Suppressor macrophage (primary cell): ENCODE measurements at places on chromosomes 5 and 9.
A peak's percentile ranks its signal among the peaks of the same experiment; 100 is the strongest.

- DNase-seq, result no peak
Measured at GRCh38 chr9:134502809-134503211, 138.8 kb upstream of the COL5A1 start.

GRCh38 chr9:85016384-85017006 lies 347.0 kb downstream of the NTRK2 start:
- no peak for DNase-seq

DNA sequence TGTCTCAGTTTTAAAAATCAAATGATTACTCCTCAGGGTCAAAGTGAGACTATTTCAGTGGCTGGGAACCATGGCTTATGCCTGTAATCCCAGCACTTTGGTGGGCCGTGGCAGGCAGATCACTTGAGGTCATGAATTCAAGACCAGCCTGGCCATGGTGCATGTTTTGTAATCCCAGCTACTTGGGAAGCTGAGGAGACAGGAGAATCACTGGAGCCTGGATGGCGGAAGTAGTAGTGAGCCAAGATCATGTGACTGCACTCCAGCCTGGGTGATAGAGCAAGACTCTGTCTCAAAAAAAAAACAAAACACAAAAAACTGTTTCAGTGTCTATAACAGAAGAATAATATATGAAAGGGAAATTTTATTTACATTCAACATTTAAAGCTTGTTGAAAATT lies 182.9 kb downstream of the ARHGEF28 start:
- no peak for DNase-seq

- DNase-seq, result no peak
Measured at GRCh38 chr9:5448016-5448415, 2.3 kb upstream of the CD274 start.

DNA sequence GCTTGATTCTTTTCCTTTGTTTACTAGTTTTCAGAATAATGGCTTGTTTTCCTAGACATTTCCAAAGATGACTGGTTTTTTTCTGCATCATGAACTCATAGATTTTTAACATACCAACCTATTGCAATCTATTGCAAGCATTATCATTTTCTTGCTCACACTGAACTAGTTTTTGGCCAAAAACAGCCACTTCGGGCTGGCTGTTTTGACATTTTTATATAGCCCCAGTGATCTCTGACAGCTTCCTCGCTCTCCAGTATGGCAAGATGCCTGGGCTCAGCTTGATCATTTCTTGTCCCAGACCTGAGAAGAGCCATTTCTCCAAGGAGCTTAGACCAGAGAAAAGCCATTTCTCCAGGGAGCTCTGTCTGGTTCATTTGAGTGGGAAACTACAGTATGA lies 94.3 kb upstream of the MAMDC2 start:
- no peak for DNase-seq

GRCh38 chr9:3650994-3651622 lies 125.3 kb upstream of the RFX3 start:
- no peak for DNase-seq

DNA sequence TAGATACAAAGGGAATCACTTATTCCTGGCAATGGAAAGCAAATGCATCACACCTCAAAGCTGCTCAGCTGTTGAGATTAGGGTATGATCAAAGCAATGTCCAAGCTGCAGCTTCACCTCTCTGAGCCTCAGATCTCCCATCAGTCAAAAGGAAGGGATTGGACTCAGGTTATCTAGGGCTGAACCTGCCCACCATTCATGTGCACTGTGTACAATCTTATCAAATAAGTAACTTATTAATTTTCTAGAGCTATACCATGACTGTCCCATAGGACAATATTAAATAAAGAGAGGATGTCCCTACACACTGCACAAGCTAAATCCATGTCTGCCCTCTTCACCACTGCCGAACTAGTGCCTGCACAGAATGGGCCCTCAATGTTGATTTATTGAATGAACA lies 127.0 kb downstream of the HSD17B3 start:
- no peak for DNase-seq

DNA sequence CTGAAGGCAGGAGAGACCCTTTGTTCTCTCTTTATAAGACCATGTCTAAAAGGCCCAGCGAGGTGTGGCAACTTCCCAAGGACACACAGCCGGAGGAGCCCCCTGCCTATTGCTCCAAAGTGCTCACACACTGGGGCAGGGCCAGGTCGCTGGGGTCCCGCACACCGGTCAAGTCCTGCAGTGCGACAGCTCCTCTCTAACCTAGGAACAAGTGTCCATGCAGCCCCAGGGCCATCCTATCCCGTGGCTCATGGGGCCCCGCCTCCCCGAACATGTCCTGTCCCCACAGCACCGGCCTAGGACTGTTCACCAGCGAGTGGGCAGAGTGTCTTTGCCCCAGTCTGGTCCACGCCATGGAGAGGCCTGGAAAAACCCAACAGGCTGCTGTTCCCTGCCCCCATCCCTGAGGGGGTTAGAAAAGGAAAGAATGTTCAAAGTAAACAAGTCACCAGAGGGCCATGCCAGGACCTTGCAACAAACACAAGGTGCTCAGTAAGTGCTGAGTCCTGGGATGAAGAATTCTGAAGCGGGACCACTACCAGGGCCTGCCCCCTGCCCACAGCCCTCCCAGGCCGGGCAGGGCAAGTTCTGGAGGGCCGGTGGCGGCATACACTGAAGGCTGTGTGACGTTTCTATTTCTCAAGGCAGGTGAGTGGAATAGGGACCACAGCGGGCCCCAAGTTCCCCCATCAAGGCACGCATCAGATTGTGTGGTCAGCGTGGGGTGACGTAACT lies 938 bp downstream of the NINJ1 start:
- DNase-seq, result peak; percentile 67

- DNase-seq, result no peak
Measured at GRCh38 chr9:137960496-137960895, 82.9 kb downstream of the CACNA1B start.

DNA sequence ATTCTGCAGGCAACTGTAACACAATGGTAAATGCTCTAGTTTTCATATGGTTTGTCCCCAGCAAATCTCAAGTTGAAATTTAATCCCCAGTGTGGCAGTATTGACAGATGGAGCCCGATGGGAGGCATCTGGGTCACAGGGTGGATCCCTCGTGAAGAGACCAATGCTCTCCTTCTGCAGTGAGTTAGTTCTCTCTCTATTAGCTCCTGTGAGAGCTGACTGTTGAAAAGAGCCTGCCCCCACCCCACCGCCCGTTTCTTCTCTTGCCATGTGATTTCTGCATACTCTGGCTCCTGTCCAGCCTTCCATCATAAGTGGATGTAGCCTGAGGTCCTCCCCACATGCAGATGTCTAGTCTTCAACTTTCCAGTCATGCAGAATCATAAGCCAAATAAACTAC lies 27.0 kb downstream of the IARS1 start:
- no peak for DNase-seq

DNA sequence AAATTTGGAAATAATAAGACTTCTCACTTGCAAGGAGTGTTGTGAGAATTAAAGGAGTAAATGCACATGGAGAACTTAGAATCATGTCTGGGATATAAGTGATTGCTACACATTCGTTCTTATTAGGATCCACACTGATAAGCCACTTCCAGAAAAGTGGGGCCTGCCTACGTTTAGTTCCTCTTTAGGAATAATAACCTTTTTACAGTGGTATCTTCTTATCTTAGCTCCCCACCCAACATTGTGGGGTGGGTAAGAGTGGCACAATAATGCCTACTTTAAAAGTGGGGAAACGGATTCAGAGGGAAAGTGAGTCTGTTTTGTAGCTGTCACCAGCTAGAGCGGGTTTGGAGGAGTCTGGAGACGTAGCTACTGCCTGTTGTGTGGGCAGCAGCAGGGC lies 16.0 kb downstream of the DOCK2 start:
- DNase-seq, result peak; percentile 26

GRCh38 chr9:70260007-70260443 lies 1.2 kb downstream of the SMC5 start:
- DNase-seq, result no peak

DNA sequence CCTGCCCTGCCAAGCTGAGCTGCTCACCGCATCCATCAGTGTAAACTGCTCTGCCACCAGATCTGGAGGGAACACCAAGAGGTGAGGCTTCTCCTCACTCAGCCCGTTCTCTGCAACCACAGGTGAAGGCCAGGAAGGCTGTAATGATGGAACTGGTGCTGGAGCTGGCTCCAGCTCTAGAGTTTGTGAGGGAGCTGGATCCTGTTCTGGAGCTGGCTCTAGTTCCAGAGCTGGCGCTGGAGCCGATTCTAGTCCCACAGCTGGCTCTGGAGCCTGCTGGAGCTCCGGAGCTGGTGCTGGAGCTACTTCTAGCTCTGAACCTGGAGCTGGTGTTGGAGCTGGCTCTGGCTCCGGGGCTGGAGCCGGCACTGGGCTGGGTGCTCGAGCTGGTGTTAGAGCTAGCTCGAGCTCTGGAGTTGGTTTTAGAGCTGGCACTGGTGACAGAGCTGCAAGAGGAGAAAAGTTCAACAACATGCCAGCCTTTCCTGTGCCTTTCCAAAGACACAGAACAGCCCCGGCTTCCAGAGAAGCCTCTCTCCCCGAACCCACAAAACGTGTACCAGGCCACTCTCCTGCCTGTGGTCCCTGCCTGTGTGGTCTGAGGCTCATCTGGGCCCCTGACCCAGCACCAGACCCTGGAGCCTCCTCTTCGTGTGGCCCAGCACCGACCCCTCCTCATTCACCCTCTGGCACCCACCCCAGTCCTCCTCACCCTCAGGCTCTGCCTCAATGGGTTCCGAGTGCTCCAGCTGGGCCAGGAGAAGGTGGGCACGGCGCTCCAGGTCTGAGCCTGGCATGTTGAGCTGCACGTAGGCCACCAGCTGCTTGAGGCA lies 12.9 kb downstream of the RALGDS start:
- DNase-seq, result no peak

- peak; percentile 83 for DNase-seq
Measured at GRCh38 chr9:112069318-112070169, 105.6 kb downstream of the SUSD1 start.

DNA sequence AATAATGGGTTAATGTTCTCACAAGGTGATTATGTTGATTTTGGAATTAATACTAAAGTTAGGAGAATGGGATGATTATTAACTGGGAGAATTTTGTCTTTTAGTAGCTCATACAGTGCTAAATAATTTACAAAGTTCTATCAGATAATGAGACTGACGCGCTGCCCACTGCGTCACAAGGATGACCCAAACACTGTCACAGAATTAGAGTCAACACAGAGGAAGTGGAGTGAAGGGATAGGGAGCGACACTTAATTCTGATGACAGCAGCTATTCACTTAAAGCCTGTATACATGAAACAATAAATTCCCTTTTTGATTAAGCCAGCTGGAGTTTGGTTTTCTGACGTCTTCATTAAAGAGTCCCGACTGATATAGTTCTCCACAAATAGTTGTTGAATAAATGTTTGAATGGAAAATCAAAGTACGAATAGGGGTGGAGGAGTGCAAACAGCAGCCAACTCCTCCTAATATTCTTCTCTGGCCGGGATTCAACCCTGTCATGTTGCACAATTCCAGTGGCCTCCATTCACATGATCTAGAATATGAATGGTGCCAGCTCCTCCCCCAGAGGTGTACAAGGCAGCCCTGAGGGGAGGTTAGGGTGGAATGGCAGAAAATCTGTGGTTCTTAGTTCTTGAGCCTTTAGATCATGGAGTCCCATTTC lies 140.3 kb downstream of the PCSK1 start:
- no peak for DNase-seq

GRCh38 chr5:131377785-131378325 lies 114.0 kb downstream of the CDC42SE2 start:
- DNase-seq, result no peak

- DNase-seq, result no peak
Measured at GRCh38 chr9:109568568-109569210, 70.6 kb upstream of the PTPN3 start.

- DNase-seq, result no peak
Measured at GRCh38 chr5:178586396-178586795, 3.8 kb downstream of the COL23A1 start.

DNA sequence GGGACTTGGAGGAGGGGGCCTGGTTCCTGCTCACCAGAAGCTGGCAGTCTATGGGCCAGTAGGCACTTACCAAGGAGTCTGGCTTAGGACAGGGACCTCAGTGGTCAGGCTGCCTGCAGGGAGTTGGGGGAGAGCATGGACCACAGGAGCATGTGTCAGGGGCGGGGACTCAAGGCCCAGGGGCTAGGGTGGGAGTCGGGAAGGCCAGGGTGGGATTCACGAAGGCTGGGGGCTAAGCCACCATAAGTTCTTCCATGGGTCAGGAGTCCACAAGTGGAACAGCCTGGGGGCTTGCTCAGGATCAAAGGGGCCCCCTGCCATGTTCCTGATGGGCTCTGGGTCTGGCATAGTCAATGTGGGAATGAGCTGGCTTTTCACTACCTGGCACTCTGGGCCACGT lies 11.5 kb upstream of the SLC25A48 start:
- DNase-seq, result no peak

- no peak for DNase-seq
Measured at GRCh38 chr5:16520841-16521240, 55.2 kb upstream of the ZNF622 start.

DNA sequence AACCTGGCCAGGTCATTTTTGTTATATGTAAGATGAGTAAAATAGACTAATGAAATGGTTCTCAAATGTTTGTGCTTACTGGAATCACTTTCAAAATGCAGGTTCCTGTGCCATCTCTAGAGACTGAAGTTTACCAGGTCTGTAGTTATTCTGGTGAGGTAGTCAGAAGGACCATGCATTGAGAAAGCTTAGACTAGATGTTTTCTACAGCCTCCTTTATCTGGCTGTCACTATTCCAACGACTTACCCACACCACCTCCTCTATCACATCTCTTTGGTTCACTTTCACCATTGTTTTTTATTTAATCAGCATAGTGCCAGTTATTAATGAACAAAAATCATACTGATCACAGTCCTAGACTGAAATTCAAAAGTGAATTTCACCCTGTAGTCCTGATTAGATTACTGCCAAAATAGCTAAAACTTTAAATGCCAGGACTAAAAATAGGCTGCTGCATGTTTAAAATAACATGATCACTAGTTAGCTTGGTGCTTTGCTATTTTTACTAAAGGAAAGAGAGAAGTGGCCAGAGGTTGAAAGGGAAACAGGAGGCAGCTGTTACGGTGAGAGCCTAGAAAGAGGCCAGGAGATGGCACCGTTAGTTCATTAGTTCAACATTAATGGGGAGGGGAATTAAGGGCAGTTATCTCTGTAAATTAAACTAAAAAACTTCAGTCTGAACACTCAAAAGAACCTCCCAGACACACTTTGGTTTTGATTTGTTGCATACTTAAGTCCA lies 13.9 kb upstream of the FNIP1 start:
- peak; percentile 16 for DNase-seq

DNA sequence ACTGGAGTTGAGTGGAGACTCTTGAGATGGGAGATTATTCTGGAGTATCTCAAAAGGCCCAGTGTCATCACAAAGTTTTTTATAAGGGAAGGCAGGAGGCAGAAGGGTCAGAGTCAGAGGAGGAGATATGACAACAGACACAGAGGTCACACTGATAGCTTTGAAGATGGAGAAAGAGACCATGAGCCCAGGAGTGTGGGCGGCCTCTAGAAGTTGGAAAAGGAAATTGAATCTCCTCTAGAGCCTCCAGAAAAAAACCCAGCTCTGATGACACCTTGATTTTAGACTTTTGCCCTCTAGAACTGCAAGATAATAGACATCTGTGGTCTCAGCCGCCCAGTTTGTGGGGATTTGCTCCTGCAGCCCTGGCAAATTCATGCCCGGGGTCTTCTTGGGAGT lies 64.8 kb upstream of the SPTLC1 start:
- peak; percentile 68 for DNase-seq

- DNase-seq, result peak; percentile 3
Measured at GRCh38 chr5:171010816-171011215, 149.0 kb downstream of the RANBP17 start.

GRCh38 chr5:39605588-39606575 lies 181.1 kb upstream of the DAB2 start:
- no peak for DNase-seq

- peak; percentile 81 for DNase-seq
Measured at GRCh38 chr5:42423285-42424165, at the start of gene GHR. Gene GHR (plus strand): TSS chr5:42423439. CDS start chr5:42565875, 142,436 bp downstream.
